T-helper 17 cell (primary cell): ENCODE measurements at places on chromosomes 2 and 18.
A peak's percentile ranks its signal among the peaks of the same experiment; 100 is the strongest.

- no peak for DNase-seq
Observed at GRCh38 chr2:211437396-211437795, 881.0 kb downstream of the CPS1 start.

- DNase-seq: no peak
Observed at GRCh38 chr2:217683106-217683870, 319.5 kb downstream of the TNS1 start.

- DNase-seq: no peak
Observed at GRCh38 chr2:66587216-66587615, 152.3 kb downstream of the MEIS1 start.

GRCh38 chr18:59629894-59630293, 67.3 kb downstream of the CCBE1 start:
- no peak for DNase-seq

DNA sequence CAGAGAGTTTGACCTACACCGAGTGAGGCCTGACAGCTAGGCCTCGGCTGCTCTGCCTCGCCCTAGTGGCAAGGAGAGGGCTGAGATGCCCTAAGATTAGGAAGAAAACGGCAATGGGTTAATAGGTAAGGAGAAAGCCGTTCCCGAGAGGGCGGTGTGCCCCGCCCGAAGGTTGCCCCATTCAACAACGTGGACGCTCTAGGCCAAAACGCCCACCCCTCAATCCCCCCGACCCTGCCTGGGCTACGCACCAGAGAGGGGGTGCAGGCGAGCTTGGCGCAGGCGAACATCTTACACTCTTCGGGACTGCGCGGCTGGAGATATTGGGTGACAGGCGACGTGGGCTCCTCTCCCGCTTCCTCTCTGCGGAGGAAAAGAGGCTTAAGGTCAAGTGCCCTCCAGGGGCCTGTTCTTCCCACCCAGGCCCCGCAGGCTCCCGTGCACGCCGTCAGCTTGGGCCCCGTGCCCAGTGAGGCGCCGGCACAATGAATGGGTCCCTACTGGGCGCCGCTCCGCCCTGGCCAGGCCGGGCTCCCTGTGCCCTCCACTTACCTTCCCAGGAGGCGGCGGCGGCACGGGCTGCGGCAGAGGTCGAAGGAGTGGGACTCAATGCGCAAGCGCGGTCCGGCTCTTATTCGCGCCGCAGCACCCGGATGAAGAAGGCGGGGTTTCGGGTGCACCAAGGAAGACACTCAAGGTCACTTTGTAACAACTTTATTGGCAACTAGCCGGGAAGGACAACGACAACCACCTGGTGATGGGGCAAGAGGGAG, at the start of gene ATP5MC3:
TSS of gene ATP5MC3 (minus strand) at position 607 of the 773 bp plus-strand sequence. CDS start at position 290, 317 bp downstream.
- DNase-seq: peak; percentile 84

GRCh38 chr2:239102266-239102665, 254.4 kb downstream of the TWIST2 start:
- DNase-seq: no peak

DNA sequence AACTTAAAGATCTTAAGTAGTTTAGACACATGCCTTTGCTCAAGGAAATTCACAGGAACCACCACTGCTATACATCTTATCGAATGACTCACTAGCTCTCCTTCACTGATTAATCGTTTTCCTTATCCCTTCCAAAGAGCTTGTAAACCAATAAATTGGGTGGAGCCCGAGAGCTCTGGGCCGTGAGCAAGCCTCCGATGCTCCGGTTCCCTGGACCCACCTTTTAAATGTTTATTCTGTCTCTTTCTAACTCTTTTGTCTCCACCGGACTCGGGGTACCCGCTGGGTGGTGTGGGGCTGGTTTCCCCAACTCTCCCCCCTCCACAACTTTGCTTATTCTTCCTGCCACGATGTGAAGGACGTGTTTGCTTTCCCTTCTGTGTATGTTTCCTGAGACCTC, 292.9 kb upstream of the TMEFF2 start:
- no peak for DNase-seq

- DNase-seq: no peak
Observed at GRCh38 chr2:150846691-150847090, 359.2 kb upstream of the RND3 start.

- no peak for DNase-seq
Observed at GRCh38 chr18:36284671-36285295, 12.7 kb upstream of the FHOD3 start.

GRCh38 chr2:71215447-71215846, 11.5 kb downstream of the PAIP2B start:
- DNase-seq: no peak

DNA sequence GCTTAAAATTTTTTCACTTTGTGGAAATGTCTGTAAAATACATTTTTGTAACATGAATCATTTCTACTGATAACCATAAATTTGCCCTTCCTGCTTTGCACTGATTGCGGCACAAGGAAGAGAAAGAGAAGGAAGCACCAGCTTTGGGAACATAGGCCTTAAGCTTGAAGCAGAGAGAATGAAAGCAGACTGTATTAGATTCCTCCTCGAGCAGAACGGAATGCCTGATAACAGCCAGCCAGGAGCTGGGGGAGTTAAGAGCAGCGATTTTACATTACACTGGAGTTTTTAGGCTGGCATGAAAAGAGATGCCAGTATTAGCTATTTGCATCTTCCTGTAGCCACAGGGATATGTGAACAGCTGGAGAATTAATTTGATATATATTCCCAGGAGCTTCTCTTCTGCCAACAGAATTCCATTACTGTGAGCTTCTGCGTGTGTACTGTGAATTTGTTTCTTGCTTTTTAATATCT, 33.5 kb downstream of the CRIM1 start:
- no peak for DNase-seq

DNA sequence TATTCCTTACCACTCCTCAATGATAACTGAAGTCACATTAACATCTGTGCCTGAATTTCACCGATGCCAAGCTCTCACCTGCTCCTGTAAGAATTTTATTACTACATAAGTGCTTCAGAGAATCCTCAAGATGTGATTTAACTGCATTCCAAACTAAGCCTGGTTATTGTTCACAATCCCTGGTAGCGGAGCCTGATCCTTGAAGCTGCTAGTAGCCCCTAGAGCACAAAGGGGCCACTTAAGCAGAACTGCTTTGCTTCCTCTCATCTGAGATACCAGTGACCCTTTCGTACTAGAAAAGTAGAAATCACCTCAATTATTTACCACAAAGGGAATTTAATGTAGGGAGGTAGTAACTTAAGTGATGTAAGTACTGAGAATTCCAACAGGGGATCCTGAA, 529.6 kb downstream of the CPS1 start:
- no peak for DNase-seq

DNA sequence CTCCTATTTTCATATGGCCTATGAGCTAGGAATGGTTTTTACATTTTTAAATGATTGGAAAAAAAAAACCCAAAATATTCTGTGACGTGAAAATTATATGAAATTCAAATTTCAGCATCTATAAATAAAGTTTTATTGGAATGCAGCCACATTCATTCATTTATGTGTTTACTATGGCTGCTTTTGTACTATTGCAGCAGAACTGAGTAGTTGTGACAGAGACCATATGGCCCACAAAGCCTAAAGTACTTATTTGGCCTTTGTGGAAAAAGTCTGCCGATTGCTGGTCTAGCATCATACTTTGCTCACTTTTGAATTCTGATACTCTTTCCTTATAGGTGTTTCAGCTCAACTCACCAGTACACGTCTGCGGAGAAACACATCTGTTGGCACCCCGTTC, 39.0 kb downstream of the MYO3B start:
- DNase-seq: no peak

DNA sequence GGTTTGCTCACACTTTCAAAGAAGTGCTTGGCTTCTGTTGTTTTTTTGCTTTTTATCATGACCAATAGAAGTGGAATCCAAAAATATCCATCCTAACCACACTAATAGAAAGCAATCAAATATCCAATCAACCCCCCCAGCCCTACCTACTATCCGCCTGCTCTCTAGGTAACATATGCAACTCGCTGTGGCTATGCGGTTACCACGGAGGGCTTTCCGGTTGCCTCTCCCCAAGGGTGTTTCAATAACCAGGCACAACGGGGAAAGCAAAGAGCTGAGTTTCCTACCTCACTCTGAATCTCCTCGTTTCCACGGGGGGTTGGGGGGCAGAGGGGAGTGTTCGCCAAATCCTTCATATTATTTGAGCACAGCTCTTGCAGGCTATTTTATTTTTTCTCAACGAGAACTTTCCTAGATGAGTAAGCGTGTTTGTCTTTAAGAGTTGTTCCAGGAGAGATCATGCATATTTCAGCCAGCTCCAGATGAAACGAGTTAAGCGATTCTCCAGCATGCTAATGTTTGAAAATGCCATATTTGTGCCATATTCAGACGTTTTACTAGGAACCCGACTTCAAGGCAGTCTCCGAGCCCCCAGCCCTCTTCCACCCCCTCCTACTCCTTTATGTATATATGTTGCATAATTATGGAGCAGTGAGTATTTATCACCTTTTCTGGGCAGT, 30.3 kb downstream of the PAX3 start:
- no peak for DNase-seq

DNA sequence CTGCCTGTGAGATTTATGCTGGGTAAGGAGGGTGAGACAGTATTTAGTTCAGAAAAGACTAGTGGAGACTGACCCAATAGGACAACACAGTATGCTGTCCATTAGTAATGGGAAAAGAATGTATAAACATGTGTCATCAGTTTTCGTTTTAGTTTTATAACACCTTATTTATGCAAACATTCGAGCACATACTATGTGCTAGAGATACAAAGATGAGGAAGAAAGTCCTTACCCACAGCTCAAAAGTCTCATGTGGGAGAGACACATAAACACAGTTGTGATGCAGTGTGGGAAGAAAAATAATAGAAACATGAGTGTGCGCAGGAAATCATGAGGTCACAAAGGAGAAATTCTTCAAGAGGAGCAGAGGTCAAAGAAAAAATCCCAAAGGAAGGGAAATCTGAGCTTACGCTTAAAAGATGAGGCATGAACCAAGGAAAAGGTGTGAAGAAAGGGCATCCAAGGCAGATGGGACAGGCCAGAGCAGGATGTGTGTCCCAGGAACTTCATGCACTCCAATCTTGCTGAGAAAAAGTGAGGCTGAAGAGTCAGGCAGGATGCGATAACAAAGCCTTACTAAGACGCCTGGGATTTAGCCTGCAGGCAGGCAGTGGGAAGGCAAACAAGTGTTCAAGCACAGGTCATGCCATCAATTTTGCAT, 8.1 kb downstream of the METTL21A start:
- no peak for DNase-seq

- no peak for DNase-seq
Observed at GRCh38 chr2:15293262-15293937, 267.7 kb downstream of the NBAS start.

GRCh38 chr2:100730290-100730868, 89.6 kb upstream of the NPAS2 start:
- DNase-seq: no peak

DNA sequence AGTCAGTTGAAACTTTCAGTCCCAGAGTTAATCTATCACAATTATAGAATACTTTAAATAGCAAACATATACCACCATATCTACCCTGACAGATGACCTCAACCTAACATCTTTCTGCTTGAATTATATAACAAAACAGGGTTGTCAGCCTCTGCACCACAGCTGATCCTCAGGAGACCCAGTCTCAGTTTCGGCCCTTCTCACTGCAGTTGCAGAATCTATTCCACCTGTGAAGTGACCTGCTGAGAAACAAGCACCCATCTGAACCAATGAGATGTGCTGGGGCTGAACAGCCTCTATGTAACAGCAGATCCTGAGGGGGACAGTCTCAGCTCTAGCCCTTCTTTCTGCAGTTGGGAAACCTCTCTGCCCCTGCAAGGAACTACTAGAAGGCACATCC, 567.6 kb downstream of the KCNJ3 start:
- DNase-seq: no peak

- DNase-seq: no peak
Observed at GRCh38 chr2:136029149-136029548, 43.7 kb upstream of the DARS1 start.

DNA sequence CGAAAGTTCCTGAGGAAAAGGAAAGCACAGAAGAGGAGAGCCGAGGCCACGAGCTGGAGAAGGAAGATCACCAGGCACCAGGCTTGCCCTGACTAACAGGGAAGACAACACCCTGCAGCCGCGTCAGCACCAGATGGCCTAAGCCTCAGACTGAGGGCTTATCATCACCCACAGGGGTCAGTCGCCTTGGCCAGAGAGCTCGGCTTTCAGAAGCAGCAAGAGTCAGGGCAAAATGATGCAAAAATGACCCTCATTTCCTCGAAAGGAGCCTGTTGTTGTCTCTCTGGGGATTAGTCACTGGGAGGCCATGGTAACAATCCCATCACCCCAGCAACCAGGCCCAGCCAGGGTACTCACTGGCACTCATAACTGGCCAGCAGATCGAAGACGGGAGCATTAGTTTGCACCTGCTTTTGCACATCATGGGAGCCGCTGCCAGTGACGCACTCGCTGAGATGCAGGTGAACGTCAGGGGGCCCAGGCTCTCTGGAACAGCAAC, 42.7 kb upstream of the ZFP36L2 start:
- no peak for DNase-seq

DNA sequence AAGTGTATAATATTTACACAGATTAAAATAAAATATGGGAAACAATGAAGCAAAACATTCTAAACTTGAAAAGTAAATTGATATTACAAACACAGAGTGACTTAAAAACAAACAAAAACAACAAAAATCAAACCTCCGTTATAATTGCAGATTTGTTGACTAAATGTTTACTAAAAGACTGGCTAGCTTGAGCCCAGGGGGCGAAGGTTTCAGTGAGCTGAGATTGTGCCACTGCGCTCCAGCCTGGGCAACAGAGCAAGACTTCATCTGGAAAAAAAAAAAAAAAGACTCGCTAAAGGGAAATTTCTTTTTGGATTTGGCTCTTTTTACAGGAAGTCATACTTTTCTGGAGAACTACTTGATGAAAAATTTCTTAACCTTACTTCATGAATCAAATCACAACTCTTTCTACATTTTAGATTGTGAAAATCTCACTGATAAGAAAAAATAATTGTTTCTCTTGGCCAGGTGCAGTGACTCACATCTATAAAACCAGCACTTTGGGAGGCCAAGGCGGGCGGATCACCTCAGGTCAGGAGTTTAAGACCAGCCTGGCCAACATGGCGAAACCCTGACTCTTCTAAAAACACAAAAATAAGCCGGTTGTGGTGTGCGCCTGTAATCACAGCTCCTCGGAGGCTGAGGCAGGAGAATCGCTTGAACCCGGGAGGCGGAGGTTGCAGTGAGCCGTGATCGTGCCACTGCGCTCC, 9.7 kb downstream of the TFPI start:
- no peak for DNase-seq

DNA sequence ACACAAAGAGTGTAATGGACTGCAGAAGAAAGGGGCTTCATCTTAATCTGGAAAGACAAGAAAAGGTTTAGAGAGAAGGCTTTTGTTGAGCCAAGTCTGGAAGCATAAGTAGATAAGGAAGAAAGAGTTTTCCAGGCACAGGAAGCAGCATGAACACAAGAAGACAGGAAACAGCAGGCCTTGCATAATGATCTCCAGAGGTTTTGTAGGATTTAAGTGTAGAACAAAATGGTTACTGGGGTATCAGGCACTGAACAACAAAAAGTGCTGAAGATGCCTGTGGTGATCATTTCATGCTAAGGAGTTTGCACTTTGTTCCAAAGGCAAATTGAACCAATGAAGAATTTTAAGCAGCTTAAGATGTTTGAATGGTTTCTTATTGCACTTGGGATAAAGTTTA, 281.6 kb upstream of the TANK start:
- no peak for DNase-seq
